ENCODE measurements at places on chromosomes 3 and 15.

DNA sequence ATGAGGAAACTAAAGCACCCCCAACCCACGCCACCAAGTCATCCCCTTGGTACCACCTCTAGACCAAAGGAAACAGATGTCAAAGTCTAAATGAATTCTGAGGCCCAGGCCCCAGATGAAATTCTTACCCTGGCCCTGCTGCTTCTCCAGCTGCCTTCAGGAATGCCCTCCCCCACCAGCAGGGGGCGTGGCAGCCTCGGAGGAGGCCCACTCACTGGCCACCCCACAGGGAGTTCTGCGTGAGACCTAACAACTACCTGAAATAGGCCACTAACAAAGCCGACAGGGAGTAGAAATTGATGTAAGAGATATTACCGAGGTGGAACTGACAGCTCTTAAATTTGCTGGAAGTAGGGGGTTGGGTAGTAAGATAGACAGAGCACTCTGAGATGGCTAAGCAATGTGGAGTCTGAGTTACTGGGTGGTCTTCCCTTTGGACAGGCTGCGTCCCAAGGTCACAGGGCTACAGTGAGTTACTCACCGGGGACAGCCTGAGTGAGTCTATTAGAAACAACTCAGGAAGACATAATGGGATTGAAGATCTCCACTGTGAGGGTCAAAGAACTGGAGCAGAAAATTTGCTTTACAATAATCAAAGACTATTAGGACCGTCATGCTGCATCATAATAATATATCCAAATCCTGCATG is 240.7 kb downstream of the SHOX2 start:
- DNase-seq, result no peak

DNA sequence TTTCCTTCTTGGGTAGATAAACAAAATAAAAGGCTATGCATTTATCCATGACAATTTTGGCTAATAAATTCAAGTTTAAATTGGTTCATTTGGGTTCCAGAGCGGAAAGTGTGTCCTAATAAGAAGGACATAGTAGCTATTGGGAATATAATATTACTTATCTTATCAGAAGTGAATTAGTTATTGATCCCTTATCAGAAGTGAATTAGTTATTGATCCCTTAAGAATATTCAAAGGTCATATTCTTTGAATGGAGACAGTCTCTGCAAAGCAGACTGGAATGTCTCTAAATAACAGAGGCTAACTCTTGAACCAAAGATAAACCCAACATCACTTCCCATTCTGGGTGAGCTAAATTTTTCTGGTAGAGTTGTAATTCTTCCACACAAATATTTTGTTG is 290.7 kb upstream of the BCHE start:
- DNase-seq, result no peak

DNA sequence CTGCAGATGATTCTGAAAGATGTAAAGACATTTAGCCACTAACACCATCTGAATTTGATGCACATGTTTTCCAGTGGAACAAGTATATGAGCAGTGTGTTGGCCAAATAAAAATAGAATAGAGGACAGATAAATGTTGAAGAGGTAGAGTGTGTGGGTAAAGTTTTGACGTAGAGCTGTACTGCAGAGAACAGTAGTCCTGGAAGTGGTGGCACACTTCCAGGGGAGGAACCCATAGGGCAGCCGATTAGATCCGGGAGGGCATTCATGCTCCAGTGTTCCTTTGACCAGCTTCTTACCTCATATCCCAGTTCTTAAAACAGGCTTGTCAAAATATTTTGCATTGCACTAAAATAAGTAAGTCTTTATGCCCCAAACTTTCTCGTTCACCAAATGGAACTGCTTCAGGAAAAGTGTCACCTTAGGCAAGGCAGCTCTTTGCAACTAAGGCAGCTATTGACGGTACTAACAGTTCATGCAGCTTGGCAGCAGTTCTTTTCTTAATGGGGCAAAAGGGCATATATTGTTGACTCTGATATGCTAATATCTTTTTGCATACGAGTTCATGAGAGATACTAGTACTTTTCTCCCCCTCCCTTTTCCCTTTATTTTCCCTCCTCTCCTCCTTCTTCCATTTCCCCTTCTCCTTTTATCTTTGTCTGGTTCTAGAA is 429.3 kb upstream of the AZI2 start:
- DNase-seq, result no peak

GRCh38 chr3:150761831-150762661 is 923 bp downstream of the SIAH2 start:
- DNase-seq, result peak; percentile 27

DNA sequence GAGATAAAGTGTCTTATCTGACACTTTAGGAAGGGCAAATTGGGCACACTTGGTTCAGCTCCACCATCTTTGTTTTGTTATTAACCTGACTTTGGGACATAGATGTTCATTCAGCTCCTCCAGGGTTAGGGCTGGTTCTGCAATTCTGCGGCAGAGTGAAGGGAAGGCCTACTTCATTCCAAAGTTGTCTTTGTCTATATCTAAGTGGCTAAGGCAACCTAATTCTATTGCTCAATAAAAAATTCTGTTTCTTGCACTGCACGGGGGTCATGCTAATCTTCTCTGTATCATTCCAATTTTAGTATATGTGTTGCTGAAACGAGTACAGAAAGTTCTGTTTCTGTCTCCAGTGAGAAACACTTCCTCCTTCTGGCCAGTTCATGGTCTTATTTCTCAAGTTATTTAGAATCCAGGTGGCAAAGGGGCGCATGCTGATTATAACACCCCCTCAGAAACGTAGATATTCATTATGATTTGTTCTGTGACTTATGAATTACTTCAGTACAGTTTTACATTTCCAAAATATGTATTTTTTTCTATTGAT is 53.5 kb downstream of the PFN2 start:
- no peak for DNase-seq
